GM13976 (cell line): ENCODE measurements at places on chromosomes 4 and X.

GRCh38 chrX:115147220-115147619, 42.0 kb upstream of the RBMXL3 start:
- peak; percentile 9 for DNase-seq

- DNase-seq, result peak; percentile 60
These were observed 41.4 kb downstream of the SRPX2 start for GRCh38 chrX:100685284-100685996.

DNA sequence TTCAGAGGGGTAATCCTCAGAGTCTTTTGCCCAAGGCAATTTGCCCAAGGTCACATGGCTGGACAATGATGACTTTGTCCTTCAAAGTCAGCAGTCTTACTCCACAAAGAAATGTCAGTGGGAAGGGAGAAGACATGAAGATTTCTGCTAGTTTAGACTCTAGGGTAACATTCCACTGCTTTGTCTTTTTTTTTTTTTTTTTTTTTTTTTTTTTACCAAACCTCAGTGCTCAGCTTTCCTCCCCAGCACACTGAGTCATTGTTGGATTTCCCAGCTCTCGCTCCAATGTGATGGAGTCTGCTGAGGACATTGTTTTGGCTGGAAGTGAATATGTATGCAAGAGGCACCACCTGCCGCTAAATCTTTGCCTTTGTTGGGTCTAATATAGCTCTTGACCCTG, 7.2 kb upstream of the C1QTNF7 start:
- no peak for DNase-seq

- no peak for DNase-seq
These were observed 110.6 kb downstream of the ANK2 start for GRCh38 chr4:113159942-113160545.

- no peak for DNase-seq
These were observed 226.7 kb downstream of the GRIA2 start for GRCh38 chr4:157447195-157447594.

DNA sequence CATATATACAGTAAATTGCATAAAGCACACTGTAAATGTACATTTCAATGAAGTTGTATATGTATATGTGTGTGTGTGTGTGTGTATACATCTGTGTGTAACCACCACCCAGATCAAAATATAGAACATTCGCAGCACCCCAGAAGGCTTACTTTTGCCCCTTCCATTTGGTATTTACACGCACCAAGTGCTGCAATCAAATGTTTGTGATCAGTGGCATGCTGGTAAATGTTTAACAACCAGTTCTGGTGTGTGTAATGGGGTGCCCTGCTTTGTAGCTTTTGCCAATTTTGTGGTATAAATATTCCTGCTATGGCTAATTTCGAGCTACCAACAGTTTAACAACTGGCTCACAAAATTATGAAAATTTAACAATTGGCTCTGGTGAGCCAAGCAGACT, 101.3 kb downstream of the RTL5 start:
- DNase-seq, result no peak

DNA sequence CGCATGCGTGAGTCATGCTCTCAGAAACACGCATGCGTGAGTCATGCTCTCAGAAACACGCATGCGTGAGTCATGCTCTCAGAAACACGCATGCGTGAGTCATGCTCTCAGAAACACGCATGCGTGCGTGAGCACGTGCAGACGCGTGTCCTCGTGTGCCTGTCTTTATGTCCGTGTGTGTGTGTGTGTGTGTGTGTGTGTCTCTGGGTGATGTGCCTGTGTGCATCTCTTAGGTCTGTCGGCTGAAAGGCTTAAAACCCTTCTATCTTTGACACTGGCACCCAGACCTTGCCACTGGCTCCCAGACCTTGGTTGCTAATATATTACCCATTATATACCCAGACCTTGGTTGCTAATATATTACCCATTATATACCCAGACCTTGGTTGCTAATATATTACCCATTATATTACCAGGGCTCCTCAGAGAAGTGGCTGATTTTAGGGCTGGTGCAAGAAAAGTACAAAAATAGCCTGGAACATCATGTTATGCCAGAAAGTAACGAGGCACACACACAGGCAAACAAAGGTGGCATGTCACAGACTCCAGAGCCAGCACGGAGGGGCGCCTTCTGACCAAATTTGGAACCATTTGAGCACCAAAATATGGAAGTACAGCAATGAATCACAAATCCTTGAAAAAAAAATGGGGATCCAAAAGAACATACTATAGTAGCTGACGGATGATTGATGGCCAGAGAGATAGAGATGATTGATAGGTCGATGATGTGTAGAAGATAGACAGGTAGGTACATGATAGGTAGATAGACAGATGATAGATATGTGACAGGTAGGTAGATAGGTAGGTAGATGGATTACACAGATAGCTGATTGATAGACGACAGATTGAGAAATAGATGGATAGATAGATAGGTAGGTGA, 19.2 kb upstream of the ADRA2C start:
- DNase-seq, result no peak

- no peak for DNase-seq
These were observed 10.9 kb downstream of the SH3TC1 start for GRCh38 chr4:8210010-8210409.

DNA sequence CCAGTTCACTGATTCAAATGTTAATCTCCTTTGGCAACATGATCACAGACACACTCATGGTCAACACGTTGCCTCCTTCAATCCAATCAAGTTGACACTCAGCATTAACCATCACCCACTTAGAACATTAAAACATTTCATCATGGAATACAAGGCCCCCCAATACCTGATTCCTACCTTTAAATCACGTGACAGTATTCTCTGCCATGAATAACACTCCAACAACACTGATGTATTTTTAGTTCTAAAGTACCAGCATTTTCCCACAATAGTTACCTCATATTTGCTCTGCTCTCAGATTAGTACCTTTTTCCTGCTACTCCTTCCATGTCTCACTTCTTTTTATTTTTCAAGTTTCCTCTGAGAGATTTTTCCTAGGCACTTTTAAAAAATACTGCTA, 19.6 kb downstream of the IL13RA2 start:
- DNase-seq, result no peak

DNA sequence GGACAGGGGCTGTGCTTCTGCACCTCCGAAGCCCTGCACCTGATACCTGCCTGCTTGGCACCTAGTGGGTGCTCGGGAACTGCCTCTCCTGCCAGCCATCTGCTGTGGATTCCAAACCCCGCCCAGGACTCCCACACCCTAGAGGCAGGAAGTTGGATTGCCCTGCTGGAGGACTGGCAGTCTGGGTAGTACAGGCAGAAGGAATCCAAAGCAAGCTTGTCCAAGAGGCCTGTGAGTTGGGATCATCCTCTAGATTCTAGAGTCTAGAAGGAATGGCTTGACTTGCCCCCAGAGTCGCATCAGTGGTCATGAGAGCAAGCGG, 64.6 kb upstream of the MTM1 start:
- no peak for DNase-seq

GRCh38 chr4:113893546-113893945, 85.9 kb downstream of the ARSJ start:
- DNase-seq, result no peak

DNA sequence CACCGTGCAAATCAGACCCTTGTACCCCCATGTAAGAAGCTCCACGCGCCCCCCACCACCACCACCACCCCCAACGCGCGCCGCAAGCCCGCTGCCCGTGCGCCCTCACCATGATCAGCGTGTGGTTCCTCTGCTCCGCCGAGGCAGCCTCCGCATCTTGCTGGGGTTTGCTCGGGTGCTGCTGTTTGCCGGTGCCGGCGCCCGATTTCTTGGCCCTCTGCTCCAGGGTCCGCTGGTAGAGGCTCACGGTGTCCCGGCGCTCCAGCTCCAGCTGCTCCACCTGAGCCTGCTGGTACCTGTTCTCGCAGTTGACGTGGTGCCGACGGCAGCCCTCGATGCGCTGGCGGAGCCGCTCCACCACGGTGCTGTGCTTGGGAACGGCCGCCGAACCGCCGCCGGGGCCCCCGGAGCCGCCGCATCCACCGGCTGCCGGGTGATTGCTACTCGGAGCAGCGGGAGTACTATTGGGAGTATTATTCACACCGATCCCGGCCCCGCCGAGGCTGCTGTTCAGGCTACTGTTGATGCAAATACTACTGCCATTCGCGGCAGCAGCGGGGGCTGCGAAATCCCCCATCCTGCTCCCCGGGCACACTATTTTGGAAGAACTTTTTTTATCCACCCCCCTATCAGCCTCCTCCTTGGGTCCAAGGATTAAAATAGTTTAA, 1.1 kb downstream of the MAML3 start:
- DNase-seq, result peak; percentile 34

DNA sequence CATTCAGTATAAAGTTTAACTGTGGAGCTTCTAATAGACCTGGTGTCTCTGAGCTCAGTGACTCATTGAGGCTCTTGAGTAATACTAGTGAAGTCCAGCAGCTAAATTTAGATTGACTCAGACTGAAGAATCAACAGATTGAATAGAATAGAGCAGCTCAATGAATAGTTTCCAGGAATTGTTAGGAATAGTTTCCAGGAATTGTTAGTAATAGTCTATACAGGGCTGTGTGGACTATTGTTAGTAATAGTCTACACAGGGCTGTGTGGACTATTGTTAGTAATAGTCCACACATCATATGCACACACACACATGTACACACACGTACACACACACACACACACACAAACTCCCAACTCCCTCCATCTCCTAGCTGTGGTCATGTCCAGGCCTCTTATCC, 3.0 kb downstream of the GIMD1 start:
- no peak for DNase-seq

GRCh38 chrX:24463077-24463476, 2.0 kb upstream of the PDK3 start:
- peak; percentile 16 for DNase-seq

DNA sequence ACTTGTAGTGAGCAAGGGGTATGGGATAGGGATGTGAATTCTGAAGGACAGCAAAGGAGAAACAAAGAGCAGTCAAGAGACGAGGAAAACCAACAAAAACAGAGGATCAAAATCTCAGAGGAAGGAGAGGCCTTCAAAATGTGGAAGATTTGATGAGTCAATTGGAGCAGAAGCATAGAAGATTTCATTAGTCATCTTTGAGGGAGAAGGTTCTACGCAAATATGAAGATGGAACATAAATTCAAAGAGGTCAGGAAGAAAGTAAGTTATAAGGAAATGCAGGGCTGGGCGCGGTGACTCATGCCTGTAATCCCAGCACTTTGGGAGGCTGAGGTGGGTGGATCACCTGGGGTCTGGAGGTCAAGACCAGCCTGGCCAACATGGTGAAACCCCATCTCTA, 35.4 kb downstream of the MID2 start:
- no peak for DNase-seq

- DNase-seq, result no peak
These were observed 1082.0 kb downstream of the RAPGEF2 start for GRCh38 chr4:160184884-160185283.

DNA sequence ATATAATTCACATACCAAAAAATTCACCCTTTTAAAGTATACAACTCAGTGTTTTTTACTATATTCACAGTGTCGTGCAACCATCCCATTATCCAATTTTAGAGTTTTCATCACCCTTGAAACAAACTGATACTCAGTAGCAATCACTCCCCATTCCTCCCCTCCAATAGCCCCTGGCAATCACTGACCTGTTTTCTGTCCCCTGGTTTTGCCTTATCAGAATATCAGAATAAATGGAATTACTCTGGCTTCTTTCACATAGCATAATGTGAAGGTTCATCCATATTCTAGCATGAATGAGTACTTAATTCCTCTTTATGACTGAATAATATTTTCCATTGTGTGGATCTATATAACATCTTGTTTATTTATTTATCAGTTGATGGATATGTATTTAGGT, 153.2 kb downstream of the AASDH start:
- no peak for DNase-seq

DNA sequence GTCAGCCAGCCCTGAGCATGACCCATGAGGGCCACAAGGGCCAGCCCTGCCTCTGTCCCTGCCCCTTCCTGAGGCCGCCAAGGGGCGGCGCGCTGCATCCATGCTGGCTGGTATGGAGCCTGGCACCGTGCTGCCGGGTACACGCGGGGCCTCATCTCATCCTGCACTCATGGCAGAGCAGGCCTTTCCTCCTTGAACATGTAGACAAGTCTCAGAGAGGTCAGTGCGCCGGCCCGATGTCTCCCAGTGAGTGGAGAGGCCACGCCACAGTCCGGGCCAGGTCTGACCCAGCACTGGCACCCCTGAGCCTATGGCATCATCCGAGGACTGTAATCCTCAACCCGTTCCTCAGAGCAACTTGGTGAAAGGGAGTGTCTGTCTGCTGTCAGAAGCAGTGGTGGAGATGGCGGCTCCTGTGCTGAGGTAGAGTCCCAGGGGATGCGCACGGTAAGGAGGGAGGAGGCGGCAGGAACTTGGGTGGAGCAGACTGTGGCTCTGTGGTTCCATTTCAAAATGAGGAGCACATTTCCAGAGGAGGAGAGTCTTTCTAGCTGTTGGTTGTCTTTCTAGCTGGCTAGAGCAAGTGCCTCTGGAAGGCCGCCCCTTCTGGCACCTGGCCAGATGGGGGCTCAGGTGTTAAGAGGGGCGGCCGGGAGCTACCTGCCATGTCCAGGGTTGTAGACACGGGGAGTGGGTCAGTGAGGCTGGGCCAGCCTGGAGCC, 32.8 kb downstream of the TRMT44 start:
- DNase-seq, result no peak

GRCh38 chr4:114911111-114911510, 202.3 kb downstream of the NDST4 start:
- DNase-seq, result no peak

DNA sequence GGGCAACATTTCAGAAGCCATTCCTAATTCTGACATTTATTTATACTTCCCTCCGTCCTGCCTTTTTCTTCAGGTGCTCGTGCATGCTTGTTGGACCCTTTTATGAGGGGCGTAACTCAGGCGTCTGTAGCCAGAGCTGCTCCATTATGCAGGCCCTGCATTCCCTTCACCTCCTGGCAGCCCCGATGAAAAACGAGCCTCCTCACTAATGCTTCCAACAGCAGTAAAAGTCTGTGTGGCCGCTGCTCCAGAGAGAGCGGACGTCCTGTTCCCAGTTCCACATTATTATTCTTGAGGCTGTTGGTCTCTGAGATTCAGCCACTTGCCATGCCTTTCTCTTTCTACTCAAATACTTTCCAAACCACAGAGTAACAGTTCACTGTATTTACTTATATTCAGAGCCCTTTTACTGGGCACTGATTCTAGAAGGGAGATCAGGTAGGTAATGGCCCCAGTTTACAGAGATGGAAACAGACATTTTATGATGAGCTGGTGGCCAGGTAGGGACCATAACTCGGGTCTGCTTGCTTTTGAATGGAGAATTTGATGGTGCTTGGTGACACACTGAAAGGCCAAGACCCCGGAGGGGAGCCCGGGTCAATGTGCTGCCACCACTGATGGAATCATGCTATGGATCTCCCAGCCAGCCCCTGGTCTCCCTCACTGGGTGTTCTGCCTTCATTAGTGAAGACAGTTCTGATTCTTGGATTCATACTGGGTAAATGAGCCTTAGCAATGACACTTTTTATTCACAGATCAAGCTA, 101.0 kb downstream of the GATB start:
- no peak for DNase-seq

DNA sequence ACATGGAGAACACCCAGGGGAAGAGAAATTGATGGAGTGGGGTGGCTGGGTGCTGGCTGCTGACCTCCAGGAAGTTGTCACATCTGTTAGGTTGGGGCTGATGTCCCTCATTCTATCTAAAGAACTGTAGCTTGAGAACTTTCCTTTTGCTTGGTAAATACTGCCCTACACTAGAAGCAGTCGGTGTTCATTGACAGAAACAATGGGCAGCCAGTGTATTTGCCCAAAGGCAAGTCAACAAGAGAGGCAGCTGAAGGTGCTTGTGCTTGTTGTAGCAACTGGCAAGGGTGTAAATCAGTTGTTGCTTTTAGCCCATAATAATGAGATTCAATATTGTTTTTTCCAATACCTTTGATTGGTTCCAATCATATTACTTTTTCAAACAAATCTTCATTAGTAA, 956 bp downstream of the TMEM154 start:
- no peak for DNase-seq
